ENCODE measurements at places on chromosomes 16 and 17.

DNA sequence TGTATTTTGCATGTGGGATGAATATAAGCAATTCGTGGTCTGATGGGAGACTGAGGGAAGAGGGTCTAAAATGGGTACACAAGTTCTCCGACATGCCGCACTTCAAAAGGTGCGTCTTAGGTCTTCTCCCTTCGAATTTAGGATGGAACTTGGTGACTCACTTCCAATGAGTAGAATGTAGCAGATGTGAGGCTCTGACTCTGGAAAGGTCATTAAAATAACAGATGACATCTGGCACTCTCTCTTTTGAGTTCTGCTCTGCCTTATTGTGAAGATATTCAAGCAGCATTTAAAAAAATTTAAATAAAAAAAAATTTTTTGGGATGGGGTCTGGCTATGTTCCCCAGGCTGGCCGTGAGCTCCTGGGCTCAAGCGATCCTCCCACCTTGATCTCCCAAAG is 92.7 kb downstream of the TMEM100 start:
- no peak for DNase-seq

DNA sequence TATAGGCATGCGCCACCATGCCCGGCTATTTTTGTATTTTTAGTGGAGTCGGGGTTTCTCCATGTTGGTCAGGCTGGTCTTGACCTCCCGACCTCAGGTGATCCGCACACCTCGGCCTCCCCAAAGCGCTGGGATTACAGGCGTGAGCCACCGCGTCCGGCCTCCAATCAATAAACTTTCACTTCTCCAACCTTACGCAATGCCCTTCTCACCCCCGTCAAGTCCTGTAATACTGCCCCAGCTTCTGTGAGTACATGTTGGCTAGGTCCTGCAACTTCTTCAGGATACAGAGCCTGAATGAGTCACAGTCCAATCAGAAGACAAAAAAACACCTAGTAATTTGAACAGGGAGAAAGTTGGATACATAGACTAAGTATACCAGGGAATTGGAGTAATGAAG is 47.1 kb upstream of the PHOSPHO1 start:
- DNase-seq: no peak

DNA sequence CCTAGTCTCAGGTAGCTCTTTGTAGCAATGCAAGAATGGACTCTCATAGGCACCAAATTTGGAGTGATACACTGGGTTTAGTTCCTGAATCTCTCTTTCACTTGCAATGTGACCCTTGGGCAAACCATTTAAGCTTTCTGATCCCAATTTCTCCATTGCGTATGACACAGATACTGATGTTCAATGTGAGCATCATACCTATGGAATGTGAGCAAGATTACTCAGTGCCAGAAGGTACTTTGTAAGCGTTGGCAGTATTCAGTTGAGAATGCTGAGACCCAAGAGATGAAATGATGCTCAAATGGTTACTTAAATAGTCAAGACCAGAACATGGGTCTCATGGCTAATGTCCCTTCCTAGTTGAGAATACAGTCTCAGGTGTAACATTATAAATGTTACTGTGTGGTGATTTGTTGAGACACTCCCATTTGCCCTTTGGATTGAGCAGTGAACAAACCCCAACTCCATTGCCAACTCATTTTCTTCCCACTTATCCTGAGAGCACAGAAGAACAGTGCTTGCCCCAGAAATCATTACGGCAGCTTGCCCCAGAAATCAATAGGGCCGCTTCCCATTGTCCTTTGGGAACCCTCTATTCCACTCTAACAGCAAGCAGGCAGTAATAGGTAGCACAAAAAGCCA is 134.1 kb downstream of the SOX9 start:
- DNase-seq: no peak

DNA sequence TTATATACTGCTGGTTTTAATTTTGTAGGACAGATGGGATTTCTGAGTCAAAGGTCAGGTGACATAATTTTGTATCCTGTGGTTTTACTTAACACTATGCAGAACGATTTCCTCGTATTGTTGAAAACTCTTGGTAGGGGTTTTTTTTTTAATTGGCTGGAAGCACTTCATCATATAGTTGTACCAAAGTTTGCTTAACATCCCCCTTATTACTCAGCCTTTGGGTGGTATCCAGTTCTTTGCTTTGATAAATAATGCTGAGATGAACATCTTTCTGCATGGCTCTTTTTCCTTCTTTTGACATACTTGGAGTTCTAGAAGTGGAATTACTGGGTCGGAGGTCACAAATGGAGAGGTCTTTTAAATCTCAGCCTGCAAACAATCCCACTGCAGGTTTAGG is 419.1 kb downstream of the MAF start:
- DNase-seq: no peak

DNA sequence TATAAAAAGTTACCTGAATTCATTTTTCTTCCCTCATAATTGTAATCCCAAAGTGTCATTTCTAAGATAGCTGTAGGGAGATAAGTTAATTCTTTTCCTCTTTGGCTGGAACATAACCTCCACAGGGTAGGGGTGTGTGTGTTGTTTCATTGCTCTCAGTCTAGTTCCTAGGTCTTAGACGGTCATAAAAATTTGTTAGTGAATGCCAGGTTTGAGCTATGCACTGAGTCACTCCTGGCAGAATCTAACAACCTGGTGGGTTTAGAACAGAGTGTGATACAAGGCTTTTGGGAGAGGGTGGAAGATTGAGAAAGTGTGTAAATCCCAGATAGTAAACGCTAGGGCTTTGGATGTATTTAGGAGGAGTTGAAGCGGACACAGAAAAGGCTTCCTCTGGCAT is 894 bp upstream of the PHKG2 start:
- no peak for DNase-seq

DNA sequence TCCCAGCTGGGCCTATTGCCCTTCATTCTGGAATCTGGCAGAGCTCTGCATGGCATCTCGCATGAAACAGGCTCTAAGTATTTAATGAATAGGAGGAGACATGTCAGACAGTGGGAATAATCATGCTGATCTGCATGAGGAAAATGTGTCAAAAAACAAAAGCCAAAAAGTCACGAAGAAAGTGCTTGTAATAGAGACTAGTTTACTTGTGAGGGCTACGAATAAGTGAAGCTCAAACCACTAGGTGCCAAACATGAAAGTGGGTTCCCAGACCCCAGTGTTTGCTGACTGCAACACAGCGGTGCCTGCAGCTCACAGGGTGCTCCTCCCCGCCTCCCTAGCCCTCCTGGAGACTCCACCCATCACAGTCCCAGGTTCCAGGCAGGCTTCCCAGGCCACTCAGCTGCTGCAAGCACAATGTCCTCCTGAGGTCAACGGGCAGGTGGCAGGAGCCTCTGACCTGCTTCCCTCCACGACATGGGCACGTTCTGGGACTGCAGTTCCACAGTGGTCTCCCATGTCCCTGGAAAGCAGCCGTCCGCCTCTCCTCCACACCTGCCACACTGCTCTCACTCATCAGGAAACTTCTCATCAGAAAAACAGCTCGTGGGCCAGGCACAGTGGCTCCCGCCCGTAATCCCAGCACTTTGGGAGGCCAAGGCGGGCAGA is 96.5 kb downstream of the ANKRD11 start:
- no peak for DNase-seq

DNA sequence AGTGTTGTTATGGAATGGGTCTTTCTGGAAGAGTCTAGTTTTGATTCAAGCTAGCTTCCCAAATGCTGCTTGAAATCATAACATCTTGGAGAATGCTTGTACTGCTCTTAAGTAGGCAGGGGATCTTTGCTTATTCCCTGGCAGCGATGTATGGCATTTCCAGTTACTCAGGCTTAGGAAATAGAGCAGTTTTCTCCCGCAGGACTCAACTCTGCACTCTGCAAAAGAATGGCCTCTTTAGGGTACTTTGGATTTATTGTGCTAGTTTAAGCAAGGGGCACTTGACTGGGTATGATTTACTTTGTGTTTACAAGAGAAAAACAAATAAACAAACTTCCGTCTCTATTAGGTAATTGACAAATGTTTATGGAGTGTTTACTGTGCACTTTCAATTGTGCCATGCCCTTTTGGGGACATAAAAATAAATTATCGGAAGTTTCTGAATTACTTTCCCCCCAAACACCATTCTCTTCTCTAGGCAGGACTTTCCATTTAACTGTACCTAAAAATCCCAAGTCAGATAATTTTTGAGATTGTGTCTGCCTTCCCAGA is 164.0 kb downstream of the MAP2K6 start:
- DNase-seq: no peak

Data from kidney capillary endothelial cell (primary cell).